ENCODE measurements at places on chromosomes 3 and 15. TPM values are rescaled to one million over a fixed set of nuclear protein-coding genes. Genes with fewer than 3 reads are reported as not detected.

Gene PRR20G
- not detected for total RNA-seq

Gene FBXW12
- total RNA-seq: not detected

Gene NEK10
- 1.2 TPM for total RNA-seq

Gene TUBGCP5
- 19.8 TPM for total RNA-seq

Gene SEMA3F
- 40.3 TPM for total RNA-seq

Gene TARS3
- 20.6 TPM for total RNA-seq

Gene ETV5
- total RNA-seq: 34.0 TPM

Gene CCR1
- 21.5 TPM for total RNA-seq

Gene FAM3D
- not detected for total RNA-seq

Gene ITPR1
- 294 TPM for total RNA-seq

Gene TMCC1
- total RNA-seq: 37.3 TPM

Gene GLT8D1
- 28.7 TPM for total RNA-seq

- DNase-seq: no peak
Measured at GRCh38 chr15:67724691-67725375, 100.5 kb upstream of the SKOR1 start.

DNA sequence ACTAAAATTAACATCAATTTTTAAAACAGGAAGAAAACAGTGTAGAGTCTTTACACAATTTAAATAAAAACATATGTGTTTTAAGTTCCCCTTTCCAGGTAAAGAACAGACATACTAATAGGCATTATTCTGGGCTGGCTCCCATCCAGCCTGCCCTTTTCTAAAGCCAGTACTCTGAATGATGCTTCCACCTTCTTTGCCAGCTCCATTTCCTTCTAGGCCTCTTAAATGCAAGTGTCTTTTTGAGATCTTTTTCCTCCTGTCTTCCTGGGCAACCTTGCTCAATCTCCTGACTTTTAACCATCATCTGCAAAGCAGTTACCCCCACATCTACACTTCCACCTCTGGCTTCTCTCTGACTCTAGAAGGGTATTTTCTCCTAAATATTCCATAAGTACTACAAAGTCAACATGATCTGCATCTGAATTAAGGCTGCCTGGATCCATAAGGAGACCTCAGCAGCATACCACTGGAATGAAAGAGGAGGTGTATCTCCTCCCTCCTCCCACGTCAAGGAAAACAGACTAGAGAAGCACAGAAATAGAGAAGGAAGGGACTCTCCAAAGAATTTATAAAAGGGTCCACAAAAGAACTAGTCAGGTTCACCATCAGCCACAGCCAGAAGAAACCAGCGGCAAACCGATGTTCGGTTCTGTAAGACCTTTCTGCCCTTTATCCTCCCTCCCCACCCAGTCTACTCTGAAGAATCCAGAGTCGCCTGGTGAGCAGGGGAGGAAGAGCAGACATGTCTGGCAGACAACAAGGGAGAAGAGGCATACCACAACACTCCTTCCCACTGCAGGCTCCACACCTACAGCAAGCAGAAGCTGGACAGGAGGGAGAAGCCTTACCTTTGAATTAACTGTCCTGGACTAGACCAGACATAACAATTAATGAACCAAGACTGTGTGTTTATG lies 47.1 kb downstream of the GOLIM4 start:
- DNase-seq: no peak

DNA sequence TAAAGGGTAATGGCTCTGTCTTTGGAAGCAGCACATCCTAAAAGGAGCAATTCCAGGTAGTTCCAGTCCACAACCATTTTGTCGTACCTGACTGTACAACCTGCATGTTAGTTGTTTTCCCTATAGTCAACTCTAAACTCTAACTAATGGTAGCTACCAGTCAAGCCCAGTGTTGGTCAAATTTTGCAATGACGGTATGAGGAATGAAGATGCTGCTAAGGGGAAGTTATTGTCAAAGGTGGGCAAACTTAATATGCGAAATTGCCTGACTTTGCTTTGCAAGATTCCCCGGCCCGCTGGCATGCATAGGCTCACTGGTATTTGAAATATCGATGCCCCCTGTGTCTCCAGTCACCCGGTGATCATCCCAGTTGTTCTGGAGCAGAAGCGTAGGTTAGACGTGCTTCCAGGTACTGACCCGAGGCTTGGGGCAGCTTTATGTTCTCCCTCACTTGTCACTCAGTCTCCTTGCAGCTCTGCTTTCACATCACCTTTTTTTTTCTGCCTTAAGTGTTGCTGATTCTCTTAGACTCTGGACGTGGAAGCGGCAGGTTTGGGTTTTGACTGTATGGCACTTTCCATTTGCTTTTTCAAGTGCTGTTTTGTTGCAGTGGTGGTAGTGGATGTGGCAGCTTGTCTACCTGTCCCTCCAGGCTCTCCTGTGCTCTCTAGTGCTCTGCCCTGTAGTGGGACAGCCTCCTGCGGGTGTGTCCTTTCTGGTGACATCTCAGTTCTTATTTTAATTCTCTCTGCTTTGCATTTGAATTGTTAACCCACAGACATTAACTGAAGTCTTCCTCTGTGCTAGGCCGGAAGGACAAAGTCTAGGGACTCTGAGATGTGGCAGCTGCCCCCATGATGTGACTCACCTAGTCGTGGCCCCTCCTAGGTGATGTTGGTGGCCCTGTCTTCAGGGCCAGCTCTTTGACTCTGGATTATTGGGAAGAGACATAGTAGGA lies 95.8 kb upstream of the UMPS start:
- no peak for DNase-seq

DNA sequence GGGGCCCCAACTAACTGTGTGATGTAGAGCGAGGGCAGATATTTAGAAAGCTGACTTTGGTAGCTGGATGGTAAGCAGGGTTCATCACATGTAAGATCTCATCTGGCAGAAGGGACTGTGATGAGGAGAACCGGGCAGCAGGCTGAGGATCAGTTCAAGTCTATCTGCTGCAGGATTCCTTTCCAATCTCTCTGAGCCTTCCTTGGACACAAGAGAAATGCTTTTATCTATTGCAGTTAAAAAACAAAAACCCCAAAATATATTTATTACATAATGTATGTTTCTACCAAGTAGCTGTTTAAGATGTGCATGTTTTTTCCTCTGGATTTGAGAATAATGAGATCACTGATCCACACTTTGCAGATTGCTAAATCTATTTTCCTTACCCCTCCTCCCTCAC lies 411.5 kb downstream of the RAP2B start:
- no peak for DNase-seq

DNA sequence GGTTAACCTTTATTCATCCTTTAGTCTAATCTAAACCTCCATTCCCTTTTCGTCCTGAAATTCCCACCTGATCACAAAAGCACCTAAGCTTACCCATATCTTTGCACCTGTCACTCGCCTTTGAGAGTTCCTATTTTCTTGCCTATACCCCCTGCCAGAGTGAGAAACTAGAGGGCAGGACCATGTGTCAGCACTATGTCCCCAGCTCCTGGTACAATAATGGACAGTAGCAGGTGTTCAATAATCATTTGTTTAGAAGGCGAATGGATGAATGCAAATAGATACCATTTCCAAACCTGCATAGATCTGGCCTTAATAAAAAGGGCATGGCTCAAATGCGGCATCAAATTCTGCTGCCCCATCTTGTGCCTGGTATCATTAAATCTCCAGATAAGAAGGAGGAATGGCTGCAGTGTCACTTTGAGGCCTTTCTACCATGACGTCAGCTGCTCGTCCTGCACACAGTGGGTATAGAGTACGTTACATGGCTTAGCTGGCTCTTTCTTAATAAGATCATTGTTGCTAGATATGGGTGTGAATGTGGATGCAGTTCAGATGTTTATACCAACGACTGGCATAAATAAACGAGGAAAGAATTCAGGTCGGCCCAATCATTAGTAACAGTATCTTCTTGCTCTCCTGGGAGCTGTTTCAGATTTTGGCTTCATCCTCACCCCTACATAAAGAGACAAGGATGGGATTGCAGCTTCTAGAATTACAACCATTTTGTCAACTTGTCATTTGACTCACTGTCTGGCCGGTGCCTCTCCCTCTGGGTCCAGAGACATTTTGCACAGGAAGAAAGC lies 148.7 kb downstream of the RORA start:
- no peak for DNase-seq

- no peak for DNase-seq
Measured at GRCh38 chr15:60458721-60459120, 20.2 kb downstream of the ICE2 start.

- no peak for DNase-seq
Measured at GRCh38 chr3:55774856-55775255, 287.8 kb upstream of the WNT5A start.

GRCh38 chr3:170493712-170494182 lies 75.1 kb downstream of the CLDN11 start:
- DNase-seq: no peak

GRCh38 chr3:197010556-197011351 lies 18.9 kb downstream of the MELTF start:
- DNase-seq: peak; percentile 56

DNA sequence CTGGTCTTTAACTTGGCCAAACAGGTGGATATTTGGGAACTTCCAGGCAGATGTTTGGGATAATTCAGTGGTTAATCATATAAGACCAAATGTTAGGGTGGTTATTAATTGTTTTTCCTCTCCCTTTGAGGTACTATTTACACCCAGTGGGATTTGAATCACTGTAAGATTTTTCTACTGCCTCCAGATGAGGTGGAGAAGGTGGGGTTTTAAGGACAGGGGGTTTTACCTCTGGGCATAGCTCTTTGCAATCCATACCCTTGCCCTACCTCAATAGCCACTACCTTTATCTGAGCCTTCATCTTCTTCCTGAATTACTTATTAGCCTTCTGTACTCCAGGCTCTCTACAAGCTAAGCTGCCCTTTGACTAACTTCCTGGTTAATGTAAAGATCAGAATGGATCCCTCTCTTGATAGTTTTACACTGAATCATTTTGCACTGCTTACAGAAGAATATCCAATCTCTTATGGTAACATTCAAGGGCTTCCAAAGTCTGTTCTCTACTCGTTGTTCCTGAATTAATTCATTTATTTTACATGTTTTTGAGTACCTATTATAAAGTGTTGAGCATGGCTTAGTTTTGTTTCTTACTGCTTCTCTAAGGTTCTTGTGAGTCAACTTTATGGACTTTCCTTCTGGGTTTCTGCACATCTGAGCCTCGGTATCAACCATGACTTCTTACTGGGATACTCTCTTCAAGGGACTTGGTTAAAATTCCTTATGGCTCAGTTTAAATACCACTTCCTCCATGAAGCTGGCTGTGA lies 331.2 kb upstream of the TBL1XR1 start:
- no peak for DNase-seq

DNA sequence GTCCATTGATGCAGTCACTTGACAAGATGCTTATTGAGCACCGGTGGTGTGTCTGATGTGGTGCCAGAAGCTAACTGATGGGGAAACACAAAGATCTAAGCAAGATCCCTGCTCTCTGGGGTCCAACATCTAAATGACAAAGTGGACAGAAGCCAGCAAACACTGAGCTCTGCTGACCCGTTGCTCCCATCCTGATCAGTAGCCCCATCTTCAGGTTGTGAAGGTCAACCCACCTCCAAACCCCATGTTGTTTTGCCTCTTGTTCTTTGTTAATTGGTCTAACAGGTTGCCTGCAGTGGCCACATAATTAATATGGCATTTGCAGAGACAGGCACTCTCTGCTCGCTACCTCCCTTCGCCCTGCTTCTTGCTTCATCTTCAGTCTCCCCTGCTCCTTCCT lies 21.5 kb upstream of the GLCE start:
- DNase-seq: no peak

DNA sequence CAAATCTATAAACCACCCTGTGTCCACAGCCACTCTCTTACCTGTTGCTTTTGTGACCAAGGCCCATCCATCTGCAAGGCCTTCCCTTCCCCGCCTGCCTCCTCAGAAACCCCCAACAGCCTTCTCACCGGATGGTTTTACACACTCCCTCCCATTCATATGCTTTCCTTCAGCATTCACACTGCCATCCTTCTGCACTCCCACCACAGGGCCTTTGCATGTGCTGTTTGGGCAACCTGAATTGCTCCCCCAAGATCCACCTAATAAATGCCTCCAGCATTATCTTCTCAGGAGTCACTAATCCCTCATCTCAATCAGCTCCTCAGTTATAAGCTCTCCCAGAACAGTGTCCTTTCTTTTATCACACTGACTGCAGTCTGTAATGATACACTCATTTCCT lies 6.0 kb downstream of the CLEC3B start:
- no peak for DNase-seq

- DNase-seq: no peak
Measured at GRCh38 chr3:180871901-180872300, 40.6 kb upstream of the FXR1 start.

GRCh38 chr3:102529452-102529851 lies 94.6 kb downstream of the ZPLD1 start:
- DNase-seq: no peak

- DNase-seq: no peak
Measured at GRCh38 chr3:191363221-191363620, 32.9 kb upstream of the UTS2B start.

GRCh38 chr3:188272481-188273372 lies 118.8 kb downstream of the LPP start:
- no peak for DNase-seq

- DNase-seq: no peak
Measured at GRCh38 chr15:36278219-36278618, 301.2 kb upstream of the CDIN1 start.

DNA sequence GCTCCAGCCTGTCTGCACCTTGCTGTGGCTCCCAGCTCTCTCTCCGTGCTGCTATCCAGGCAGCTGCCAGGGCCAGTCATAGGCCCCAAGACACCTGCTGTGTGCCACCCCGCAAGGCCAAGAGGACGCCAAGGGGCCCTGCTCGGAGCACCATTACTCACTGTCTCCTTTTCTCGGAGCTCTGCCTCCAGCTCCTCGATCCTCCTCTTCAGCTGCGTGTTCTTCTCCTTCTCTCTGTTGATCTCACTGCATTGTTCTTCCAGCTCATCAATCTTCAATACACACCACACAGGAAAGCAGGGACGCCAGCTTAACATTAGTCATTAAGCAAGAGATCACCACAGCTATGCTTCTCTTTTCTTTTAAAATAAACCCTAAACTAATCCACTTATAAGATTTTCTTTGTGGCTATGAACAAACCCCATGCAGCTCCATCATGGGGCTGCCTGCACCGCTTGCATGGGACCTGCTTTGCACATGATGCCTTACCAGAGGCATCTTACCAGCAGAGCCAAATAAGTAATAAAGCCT lies 42.6 kb downstream of the WHAMM start:
- DNase-seq: no peak

Measured in aorta (tissue), 5 donors.